ENCODE measurements at places on chromosomes 6 and 20. TPM values are rescaled to one million over a fixed set of nuclear protein-coding genes. Genes with fewer than 3 reads are reported as not detected.

DNA sequence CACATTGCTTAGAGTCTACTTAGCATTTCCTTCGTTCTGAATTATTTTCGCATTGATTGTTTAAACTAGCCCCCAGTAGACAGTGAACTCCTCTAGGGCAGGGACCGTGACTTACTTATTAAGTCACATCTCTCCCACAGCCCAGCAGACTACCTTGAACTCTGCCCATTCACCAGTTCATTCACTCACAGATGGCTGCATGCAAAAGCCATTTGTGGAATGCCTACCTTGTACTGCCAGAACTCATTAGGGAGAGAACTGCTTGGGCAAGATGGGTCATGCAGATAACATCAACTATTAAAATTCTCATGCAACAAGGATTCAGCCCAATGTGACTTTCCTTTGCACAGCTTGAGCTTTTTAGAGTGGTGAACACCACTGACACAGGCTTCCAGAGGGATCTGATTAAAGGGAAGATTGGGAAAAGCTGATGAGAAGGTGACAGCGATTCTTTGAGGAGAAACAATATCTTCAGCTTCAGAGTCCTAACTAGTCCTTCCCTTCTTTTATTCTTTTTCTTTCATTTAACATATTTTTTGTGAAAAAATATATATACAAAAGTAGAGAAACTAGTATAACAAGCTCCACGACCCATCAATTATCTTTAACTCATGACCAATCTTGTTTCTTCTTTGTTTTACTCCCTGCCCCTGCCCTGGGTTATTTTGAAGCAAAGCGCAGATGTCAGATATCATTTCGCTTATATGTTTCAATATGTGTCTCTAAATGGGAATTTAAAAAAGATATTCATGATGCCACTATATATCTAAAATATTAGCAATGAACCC is 273.9 kb downstream of the CDC5L start:
- no peak for DNase-seq

GRCh38 chr6:45505470-45505869 is 127.7 kb upstream of the SUPT3H start:
- no peak for DNase-seq

DNA sequence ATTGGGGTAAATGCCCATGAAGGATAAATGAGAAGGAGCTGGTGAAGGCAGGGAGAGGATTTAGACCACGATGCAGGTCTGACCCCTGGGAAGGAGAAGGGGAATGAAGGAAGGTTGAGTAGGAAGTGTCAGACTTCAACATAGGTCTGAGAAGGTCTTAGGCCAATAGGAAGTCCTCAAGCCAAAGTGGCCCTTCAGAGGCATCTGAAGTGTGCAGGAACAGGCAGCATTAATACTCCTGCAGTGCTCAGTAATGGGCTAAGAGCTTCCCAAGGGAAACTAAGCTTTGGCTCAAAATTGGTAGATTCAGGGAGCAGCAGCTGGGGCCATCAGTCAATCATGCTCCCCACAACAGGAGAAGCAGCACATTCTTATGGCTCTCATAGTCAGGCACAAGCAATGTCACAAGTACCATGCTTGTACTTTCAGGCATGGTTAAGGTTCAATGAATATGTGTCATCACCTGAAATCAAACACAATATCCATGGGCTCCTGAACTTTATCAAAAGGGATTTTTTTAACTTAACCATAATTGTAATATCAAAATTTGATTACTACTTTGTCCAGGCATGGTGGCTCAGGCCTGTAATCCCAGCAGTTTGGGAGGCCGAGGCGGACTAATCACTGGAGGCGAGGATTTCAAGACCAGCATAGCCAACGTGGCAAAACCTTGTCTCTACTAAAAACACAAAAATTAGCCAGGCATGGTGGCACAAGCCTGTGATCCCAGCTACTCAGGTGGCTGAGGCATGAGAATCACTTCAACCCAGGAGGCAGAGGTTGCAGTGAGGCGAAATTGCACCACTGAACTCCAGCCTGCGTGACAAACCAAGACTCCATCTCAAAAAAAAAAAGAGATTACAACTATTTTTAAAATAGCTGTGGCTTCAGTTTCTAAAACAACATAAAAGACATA is 9.9 kb downstream of the RALGAPA2 start:
- no peak for DNase-seq

- no peak for DNase-seq
These were observed 194.9 kb downstream of the SCP2D1 start for GRCh38 chr20:19008497-19008896.

The SEMG1 gene
- not detected for polyA plus RNA-seq

GRCh38 chr6:11364971-11365397 is 132.5 kb upstream of the NEDD9 start:
- DNase-seq: no peak

GRCh38 chr20:23408957-23409356 is 12.3 kb downstream of the NAPB start:
- no peak for DNase-seq

- DNase-seq: peak; percentile 73
These were observed 120.2 kb upstream of the BEND3 start for GRCh38 chr6:107235511-107235910.

The HTR1B gene
- polyA plus RNA-seq: 0.09 TPM

GRCh38 chr6:42173101-42173500 is at the start of gene GUCA1A:
TSS of gene GUCA1A (plus strand) at chr6:42173364. CDS start at chr6:42173614, 250 bp downstream.
- no peak for DNase-seq

Data from right lung (tissue), 10 donors.